ENCODE measurements at places on chromosomes 5 and 9.

- DNase-seq = peak; percentile 31
These were observed at the start of gene OCLN for GRCh38 chr5:69492391-69492922. OCLN (plus strand) TSS chr5:69492790; CDS start chr5:69504245, 11,455 bp downstream.

DNA sequence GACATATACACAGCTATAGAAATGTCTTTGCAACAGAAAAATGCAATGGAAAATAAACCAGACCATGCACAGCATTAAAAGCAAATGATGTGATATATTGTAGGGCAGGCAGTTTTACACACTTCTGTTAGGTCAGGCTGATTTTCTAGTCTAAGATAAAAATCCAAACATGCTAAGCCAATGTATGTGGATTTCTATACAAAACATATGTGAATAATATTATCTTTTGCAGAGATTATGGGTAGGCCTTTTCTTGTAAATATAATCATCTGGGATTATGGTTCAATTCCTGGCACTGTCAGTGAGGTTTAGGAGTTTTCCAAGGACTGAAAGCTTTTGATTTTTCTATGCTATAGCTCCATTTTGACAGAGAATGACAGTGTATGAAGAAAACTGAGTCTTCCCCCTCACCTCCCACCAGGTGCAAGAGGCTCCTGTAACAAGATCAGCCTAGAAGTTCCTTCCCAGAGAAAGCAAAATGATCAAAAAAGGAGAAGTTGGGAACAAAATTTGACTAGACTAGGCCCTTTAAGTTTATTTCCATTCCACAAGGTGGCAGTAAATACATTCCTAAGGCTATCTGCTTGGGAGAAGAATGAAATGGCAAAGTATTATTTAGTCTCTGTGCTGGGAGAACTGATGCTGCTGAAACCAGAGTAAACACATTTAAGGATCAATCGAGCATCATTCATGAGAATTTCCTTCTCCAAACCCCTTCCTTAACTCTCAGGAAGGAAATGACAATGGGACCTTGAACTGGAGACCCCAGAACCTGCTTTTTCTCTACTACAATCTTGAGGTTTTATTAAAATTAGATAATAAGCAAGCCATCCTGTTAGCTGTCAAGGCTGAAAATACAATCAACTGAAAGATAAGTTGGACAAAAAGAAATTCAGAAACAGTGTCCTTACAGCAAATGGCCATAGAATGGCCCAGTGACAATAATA, 133.0 kb upstream of the TUT7 start:
- no peak for DNase-seq

- no peak for DNase-seq
These were observed 995 bp downstream of the OLFM1 start for GRCh38 chr9:135088348-135088978.

GRCh38 chr5:14165375-14166106, 22.4 kb downstream of the TRIO start:
- no peak for DNase-seq

- peak; percentile 74 for DNase-seq
These were observed at the start of gene NFIL3 for GRCh38 chr9:91423785-91424402. NFIL3 (minus strand) TSS chr9:91423832; CDS start chr9:91410734, 13,098 bp downstream.
